Thoracic aorta (tissue), 2 donors: ENCODE measurements at places on chromosomes 7 and 10.
A peak's percentile ranks its signal among the peaks of the same experiment; 100 is the strongest.

- H3K27ac ChIP-seq = no peak overlapping the region
- H3K4me3 ChIP-seq = no peak overlapping the region
- H3K4me1 ChIP-seq = no peaks in the 10 kb centered on the region
- no peak for DNase-seq
- no peaks in the 10 kb centered on the region for H3K36me3 ChIP-seq
These were observed 50.8 kb downstream of the CXCL12 start for GRCh38 chr10:44334091-44334490.

DNA sequence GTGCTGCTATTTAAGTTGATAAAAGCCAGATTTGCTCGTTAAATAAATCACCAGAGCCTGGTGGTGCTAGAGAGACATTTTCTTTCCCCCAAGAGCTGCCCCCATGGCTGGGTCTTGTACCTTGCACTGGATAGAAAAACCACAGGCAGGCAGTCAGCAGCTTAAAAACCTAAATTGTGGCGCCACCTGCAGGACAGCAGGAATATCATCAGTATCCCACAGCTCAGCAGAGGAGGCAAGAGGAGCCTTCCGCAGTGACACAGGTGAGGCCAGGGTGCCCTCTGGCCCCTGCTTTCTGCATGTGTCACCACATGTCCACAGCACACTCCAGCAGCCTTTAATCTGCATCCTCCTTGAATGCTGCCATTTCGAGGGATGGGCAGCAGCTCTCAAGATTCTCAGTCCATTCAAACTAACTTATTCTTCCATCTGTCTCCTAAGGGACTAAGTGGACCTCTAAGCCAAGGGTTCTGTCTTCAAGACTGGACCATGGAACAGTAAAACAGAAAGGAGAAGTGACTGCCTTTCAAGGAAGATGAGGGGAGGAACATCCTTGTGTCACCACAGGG lies 4.5 kb upstream of the PLXNA4 start:
- H3K4me3 ChIP-seq = no peak overlapping the region
- no peak for DNase-seq
- no peak overlapping the region for H3K27ac ChIP-seq
- H3K27me3 ChIP-seq = no peaks in the 10 kb centered on the region
- peaks cover 11% of the 10 kb centered on the region for H3K4me1 ChIP-seq

DNA sequence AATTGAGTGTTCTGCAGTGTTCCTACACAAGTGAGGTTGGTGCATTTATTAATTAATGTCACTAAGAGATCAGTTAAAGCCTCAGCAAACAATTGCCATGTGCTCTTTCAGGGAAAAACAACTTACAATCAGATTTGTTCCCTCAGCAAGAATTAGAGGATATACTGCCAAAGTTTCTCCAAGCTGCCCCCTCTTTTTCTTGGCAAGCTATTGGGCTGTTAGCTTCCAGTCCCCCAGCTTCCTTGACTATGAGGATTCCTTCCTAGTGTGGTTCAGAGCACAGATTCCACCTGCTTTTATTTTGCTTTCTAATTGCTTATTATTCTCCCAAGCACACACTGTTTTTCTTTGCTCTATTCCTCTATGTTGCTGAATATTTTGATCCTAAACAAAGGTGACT lies 112.7 kb downstream of the RBM20 start:
- H3K36me3 ChIP-seq = no peaks in the 10 kb centered on the region
- H3K4me1 ChIP-seq = peaks cover 13% of the 10 kb centered on the region
- no peak overlapping the region for H3K4me3 ChIP-seq
- no peak overlapping the region for H3K27ac ChIP-seq
- DNase-seq = no peak

DNA sequence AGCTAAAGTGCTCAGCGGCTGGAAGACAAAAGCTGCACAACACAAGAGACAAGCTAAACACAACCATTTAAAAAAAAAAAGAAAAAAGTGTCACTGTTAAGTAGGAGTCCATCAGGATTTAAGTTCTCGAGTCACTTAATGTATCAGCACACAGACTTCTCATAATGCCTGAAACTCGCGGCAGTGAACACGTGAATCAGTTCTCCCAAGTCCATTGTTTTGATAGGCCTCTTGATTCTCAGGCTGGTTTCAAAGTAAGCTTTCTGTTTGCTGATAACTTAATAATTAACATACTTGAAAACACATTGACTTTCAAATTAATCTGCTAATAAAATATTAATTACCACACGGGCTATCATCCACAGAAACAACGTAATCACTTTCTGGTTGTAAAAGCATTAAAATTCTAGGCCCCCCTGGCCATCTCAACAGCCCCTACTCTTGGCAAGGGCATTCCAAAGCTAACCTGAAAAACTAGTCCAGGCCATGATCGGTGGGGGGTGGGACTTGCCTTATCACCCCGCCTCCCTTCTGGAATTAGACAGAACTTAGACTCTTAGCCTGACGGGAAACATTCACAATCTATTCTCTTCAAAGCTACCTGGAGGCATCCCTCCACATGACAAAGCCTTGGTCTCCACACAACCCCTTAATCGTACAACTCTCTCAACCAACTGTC lies 129.0 kb downstream of the DIP2C start:
- H3K27me3 ChIP-seq = no peaks in the 10 kb centered on the region
- H3K4me1 ChIP-seq = no peaks in the 10 kb centered on the region
- no peaks in the 10 kb centered on the region for H3K36me3 ChIP-seq
- no peak overlapping the region for H3K27ac ChIP-seq

GRCh38 chr7:16004702-16005101 lies 318.2 kb upstream of the MEOX2 start:
- no peaks in the 10 kb centered on the region for H3K27me3 ChIP-seq
- H3K36me3 ChIP-seq = no peaks in the 10 kb centered on the region
- no peak for DNase-seq
- H3K27ac ChIP-seq = no peak overlapping the region
- no peaks in the 10 kb centered on the region for H3K4me1 ChIP-seq
- H3K4me3 ChIP-seq = no peak overlapping the region

DNA sequence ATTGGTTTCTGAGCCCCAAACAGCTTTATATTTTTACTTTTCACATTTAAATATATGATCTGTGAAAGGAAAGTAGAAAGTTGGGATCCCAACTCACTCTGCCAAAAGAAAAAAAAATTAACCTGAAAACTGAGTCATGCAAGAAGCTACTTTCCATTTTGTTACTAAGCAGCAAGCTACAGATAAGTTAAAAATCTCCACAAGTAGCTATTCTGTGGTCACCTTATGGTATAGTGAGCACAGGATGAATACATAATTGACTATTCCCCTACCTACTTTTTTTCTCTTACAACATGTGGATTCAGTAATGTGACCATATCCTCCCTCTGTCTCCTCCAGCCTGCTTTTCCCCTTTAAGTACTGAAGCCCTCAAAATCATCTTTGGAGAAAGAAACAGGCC lies 30.3 kb upstream of the CREB3L2 start:
- no peaks in the 10 kb centered on the region for H3K27me3 ChIP-seq
- no peak overlapping the region for H3K4me3 ChIP-seq
- H3K36me3 ChIP-seq = no peaks in the 10 kb centered on the region

GRCh38 chr7:7138897-7139296 lies 43.4 kb upstream of the C1GALT1 start:
- H3K27ac ChIP-seq = no peak overlapping the region
- no peaks in the 10 kb centered on the region for H3K4me1 ChIP-seq
- no peaks in the 10 kb centered on the region for H3K27me3 ChIP-seq
- no peak overlapping the region for H3K4me3 ChIP-seq

DNA sequence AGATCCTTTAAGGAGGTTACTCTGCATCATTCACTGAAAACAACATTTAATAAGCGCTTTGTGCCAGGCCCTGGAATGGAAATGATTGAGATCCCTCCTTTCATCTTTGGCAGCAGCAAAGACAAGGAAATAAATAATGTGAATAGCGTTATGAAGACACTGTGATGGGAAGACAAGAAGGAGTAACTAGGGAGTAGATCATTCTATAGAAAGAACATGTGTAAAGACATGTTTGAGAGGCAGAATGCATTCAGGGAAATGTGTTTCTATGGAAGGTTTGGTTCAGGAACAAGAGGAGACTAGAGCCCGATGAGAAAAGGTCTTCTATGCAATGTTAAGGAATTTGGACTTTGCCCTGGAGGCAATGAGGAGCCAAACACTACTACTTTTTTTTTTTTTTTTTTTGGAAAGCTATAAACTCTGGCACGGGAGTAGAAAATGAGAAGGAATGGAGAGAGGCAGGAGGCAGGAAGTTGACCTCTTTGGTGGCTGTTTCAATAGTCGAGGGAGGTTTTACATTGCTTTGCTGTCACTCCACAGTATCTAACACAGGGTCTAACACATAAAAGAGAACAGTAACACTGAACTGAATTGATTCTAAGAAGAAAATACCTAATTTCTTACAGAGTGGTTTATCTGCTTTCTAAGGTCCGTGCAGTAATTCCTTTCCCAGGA lies 44.9 kb downstream of the SMURF1 start:
- DNase-seq = no peak
- H3K27me3 ChIP-seq = no peaks in the 10 kb centered on the region

DNA sequence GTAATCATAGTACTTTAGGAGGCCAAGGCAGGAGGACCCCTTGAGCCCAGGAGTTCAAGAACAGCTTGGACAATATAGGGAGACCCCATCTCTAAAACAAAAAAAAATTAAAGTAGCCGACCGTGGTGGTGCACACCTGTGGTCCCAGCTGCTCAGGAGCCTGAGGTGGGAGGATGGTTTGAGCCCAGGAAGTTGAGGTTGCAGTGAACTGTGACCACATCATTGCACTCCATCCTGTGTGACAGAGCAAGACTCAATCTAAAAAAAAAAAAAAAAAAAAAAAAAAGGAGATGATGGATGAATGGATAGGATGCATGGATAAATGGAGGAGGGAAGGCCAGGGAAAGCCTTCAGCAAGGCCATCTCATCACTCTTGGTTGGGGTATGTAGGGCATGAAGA lies 33.4 kb upstream of the BMPR1A start:
- no peaks in the 10 kb centered on the region for H3K27me3 ChIP-seq
- H3K4me1 ChIP-seq = no peaks in the 10 kb centered on the region
- H3K4me3 ChIP-seq = no peak overlapping the region
- DNase-seq = no peak
- no peak overlapping the region for H3K27ac ChIP-seq

DNA sequence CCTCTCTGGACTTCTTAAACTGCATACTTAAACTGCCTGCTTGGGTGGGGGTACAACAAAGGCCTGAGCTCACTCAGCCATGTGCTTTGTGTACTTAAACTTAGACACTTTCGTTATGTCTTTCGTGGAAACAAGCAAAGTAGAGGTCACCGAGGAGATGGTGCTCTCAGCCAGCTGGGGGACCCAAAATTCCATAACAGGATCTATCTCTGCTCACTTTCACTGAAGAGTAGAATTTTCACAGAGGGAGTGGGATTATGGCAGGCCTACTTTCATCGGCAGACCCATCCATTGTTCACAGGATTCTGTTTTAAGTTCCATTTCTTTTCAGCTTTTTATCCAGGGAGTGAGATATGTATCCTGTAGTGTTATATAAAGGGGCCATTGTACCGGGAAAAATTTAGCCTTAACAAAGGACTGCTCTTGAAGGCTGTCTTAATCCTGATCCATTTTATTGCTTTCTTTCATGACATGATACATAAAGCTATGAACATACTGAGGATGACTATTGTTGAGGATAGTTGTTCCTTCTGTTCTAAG lies 370.0 kb upstream of the GHITM start:
- H3K36me3 ChIP-seq = no peaks in the 10 kb centered on the region
- no peak for DNase-seq
- no peak overlapping the region for H3K27ac ChIP-seq
- H3K27me3 ChIP-seq = no peaks in the 10 kb centered on the region
- no peak overlapping the region for H3K4me3 ChIP-seq

DNA sequence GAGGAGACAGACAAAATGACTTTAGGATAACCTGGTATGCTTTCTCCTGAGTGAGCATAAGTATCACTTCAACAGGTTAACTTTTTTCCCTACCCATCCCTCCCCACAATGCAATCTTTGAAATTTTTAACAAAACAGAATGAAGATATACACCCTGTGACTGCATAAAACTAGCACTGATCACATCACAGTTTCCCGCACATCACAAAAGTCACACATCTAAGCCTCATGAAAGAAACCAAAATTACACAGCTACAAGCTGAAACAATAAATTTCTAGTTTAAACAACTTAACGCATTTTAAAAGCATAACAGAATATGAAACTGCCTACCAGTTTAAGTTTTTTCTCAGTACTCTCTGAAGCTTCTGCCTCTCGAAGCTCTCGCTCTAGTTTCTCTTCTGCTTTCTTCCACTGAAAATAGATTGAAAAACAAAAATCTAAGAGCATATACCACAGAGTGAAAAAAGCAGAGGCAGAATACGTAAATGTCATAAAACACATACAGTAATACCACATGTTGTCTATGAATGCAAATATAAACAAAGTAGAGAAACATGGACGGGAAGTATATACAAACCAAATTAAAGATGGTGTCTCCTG lies 18.1 kb downstream of the NOC3L start:
- DNase-seq = no peak
- H3K4me1 ChIP-seq = no peaks in the 10 kb centered on the region
- H3K4me3 ChIP-seq = no peak overlapping the region

DNA sequence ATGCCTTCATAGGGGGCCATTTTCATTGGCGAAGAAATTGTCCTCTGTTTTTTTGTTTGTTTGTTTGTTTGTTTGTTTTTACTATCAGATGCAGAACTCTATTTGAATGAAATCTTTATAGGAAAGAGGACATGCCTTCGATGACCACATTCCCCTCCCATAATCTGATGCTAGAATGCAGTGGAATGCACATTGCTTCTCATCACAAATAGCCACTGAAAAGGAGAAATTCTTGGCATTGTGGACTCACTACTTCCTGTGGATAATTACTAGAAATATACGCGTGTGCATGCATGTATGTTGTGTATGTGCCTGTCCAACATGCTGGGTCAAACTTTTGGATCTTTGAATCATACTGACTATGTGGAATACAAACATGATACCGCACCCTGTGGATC lies 70.5 kb upstream of the SFMBT2 start:
- no peaks in the 10 kb centered on the region for H3K27me3 ChIP-seq
- no peak for DNase-seq
- no peak overlapping the region for H3K4me3 ChIP-seq
- H3K4me1 ChIP-seq = no peaks in the 10 kb centered on the region
- no peak overlapping the region for H3K27ac ChIP-seq
- H3K36me3 ChIP-seq = no peaks in the 10 kb centered on the region

DNA sequence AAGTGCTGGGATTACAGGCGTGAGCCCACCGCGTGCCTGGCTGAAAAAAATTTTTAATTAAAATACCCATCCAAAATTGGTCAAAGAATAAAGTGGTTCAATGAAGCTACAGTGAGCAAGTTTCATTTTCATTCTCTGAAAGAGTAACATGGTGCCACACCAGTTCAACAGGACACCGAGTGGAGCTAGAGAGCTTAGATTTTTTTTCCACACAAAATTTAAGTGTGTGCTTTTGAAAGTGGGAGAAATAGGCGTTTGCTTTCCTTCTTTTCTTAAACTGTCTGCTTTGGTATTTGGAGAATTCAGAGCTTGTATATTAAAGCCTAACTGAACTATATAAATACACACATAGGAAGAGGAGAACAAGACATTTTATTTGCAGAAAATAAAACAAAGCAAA lies 43.4 kb downstream of the BPGM start:
- DNase-seq = no peak
- H3K27ac ChIP-seq = peak overlapping the region; percentile 95
- peak overlapping the region; percentile 66 for H3K4me3 ChIP-seq
- no peaks in the 10 kb centered on the region for H3K27me3 ChIP-seq
- no peaks in the 10 kb centered on the region for H3K36me3 ChIP-seq
